ENCODE measurements at places on chromosomes 5 and 9.

DNA sequence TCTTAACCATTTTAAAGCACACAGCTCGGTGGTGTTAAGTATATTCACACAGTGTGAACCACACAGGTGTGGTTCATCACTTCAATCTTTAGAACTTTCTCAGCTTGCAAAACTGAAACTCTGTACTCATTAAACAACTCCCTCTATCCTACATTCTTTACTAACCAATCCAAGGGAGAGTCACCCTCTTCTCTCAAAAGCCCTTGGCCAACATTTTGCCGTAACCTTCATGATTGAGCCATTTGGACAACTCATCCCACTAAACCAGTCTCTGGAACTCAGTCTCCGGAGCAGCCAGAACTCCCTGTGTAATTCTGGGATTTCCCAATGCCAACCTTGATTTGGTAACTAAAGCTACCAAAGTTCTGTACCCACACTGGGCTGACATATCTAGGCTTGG, 84.7 kb downstream of the TTC39B start:
- no peak for DNase-seq

GRCh38 chr9:132023419-132024180, 56.1 kb downstream of the MED27 start:
- no peak for DNase-seq

DNA sequence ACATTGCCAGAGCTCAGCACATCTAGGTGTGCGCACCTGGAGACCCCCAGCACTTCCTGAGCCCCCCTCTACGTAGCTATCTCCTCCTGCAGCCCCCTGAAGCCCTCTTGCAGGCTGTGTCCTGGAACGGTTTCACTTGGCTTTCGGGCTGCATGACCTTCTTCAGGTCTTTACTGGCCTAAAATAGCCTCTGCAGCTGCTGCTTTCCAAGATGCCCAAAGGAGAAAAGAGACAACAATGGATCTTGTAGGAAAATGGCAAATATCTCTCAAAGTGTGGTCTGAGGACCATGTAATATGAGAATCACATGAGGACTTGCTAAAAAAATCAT, 6.6 kb upstream of the ERMP1 start:
- DNase-seq: no peak

GRCh38 chr5:115375893-115376292, 79.4 kb upstream of the CCDC112 start:
- DNase-seq: no peak

DNA sequence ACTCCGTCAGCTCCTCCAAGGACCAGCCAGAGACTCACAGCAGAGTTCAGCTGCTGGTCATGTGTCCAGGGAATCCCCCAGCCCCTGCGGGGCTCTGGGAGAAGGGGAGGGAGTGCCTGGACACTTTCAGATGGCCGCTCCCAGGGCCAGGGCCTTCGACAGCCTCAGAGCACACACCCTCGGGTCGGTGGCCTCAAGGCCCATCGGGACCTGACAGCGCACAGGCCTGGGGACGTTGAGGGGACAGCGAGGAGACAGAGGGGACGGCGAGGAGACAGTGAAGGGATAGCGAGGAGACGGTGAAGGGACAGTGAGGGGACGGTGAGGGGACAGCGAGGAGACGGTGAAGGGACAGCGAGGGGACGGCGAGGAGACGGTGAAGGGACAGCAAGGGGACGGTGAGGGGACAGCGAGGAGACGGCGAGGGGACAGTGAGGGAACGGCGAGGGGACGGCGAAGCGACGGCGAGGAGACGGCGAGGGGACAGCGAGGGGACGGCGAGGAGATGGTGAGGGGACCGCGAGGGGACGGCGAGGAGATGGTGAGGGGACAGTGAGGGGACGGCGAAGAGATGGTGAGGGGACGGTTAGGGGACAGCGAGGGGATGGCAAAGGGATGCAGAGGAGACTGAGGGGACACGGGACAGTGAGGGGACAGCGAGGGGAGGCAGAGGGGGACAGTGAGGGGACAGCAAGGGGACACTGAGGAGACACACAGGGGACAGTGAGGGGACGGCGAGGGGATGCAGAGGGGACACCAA, 47.3 kb downstream of the SLC12A7 start:
- DNase-seq: no peak

DNA sequence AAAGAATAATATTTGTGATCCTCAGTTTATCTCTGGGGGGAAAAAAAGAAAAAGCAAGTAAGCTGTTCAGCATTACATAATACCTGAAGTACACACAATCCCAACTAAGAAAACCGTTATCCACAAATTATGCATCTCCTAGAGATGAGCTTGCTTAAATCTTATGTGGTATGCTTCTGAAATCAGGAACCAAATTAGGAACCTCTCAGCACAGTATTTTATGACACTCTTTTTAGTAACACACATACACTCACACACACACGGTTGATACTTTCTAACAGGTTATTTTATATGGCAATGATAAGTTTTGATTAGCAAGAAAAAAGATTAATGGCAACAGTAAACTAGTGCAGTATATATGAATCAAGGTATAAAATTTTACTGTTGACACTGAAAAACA, 1.2 kb upstream of the ZNF510 start:
- no peak for DNase-seq

- no peak for DNase-seq
Observed at GRCh38 chr5:174344335-174344734, 298.8 kb downstream of the NSG2 start.

DNA sequence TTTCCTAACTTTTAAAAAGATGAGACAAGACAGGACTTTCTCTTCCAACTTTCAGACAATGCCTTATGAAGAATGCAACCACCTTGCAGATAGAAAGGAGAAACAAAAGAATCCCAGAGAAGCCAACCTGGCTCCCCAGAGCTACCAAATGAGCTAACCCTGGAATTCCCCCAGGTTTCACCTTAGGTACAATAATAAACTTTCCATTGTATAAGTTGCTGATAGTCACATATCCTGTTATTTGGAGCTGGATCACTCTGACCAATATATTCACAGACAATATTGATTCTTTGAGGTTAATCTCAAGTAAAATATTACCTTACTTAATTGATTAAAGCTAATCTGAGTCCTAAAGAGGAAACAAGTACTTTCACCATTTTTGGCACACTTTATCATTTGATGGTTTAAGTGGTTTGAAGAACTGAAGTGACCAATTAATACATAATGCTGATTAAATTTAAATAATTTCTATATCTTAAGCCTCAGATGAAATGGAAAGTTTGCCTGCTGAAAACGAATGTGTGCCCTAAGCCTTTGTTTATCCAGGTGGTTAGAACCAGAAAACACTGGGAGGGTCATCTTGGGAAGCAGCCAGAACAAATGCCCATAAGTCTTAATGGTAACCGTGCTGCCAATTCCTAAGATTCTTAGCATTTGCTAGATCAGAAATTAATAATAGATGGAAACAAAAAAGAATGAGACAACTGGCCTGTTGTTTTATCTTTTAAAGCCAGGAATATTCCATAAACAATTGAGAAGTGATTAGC, 159.6 kb upstream of the SLC12A2 start:
- no peak for DNase-seq

GRCh38 chr9:32487981-32488380, 38.0 kb downstream of the RIGI start:
- DNase-seq: no peak

GRCh38 chr9:20622330-20623020, at the start of gene MLLT3:
TSS of gene MLLT3 (minus strand) at chr9:20622499.
- peak; percentile 94 for DNase-seq

DNA sequence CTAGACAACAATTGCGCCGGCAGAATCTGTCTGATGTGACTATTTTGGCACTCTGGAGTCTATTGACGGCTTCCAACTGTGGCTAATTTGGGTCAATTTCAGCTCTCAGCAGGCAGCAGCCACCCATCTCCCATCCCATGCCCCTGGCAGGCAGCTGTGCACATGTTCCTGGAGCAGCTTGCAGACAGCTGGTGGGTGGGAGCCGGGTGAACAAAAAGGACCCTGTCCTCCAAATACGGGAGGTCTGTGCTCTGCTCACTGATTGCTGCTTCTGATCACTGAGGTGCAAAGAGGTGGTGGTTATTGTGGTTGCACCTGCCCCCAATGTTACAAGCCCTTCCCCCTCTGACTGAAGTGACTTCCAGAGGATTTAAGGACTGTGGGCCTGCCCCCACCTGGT, 45.0 kb upstream of the N4BP3 start:
- no peak for DNase-seq

DNA sequence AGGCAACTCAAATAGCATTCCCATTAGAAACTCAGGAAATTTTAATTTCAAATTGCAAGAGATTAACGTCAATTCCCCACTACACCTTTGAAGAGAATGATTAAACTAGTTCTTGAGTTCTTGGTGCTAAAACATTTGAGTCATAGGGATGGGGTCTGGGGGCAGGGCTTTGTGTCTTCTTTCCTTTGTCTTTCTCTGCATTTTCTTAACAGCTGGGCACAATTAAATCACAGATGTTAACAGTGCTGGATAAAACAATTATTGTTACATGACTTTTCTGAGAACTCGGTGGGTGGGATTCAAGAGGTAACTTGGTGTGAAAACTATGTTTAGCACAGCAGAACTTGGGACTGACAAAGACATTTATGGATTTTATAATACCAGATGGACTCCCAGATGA, 351.9 kb upstream of the TNC start:
- no peak for DNase-seq

DNA sequence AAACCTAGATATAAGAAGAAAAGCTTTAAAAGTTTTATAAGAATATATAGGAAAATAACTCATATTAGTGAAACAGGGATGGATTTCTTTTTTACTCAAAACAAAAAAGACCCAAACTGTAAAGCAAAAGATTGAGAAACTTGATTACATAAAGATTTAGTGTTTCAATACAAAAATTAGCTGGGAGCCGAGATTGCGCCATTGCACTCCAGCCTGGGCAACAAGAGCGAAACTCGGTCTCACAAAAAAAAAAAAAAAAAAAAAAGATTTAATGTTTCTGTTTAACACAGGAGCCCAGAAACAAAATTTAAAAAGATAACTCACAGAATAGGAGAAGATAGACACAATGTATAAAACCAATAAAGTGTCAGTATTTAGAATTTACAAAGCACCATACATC, 45.2 kb downstream of the CDC14B start:
- DNase-seq: no peak

- no peak for DNase-seq
Observed at GRCh38 chr9:125961072-125961471, 213.9 kb downstream of the PBX3 start.

- DNase-seq: no peak
Observed at GRCh38 chr5:22391956-22392355, 461.2 kb downstream of the CDH12 start.

DNA sequence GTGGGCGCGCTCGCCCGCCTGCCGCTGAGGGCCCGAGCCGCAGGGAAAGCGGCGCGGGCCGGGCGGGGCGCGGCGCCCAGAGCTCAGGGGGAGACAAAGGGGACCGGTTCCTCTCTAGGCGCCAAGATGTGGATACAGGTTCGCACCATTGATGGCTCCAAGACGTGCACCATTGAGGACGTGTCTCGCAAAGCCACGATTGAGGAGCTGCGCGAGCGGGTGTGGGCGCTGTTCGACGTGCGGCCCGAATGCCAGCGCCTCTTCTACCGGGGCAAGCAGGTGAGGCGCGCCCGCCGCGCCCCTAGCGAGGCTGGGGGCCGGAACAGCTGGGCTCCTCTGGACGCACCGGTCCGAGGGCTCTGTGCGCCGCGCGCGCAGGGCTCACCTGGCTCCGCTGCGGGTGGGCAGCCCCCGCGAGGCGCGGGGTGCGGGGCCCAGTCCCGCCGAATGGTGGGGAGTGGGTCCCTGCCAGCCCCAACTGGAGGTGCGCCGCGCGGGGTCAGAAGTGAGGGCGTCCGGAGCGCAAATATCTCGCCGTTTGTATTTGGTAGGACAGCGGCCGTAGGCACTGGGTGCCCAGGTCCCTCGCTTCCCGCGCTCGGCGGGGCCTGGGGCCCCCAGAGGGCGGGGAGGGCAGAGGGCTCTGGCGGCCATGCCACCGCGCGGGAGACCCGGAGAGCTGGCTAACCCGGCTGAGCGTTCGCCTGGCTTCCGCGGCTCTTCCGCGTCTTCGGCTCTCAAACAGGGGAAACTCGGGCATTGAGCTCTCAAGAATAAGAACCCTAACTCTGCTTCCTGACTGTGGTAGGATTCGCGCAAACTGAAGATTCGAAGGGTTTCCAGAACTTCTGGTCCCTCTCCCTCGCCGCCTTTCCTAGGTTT, 607 bp downstream of the UHRF2 start:
- peak; percentile 30 for DNase-seq

DNA sequence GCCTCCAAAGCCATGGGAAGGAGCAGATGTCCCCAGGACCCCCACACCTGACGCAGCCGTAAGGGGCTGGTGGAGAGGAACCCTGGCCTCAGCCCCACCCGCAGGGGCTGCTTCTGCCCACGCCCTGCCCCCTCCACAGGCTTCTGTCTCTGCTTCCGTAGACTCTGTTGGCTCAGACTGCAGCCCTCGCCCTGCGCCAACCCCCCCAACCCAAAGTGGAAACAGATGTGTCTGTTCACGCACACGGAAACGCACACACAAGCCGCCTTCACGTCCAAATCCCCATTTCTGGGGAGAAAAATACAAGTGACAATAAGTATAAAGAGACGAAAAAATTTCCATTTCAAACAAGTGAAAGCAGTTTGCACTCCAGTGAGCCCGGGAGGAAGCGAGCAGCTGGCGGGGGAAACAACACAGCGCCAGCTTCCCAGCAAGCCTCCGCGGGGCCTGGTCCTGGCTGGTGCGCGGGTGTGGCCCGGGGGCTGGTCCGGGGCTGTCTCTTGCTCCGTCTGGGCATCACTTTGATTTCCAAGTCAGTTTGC, 32.6 kb upstream of the RXRA start:
- no peak for DNase-seq

GRCh38 chr5:62284946-62285891, 20.8 kb upstream of the KIF2A start:
- peak; percentile 48 for DNase-seq

GRCh38 chr5:97408331-97408730, 225.3 kb upstream of the RIOK2 start:
- DNase-seq: no peak

- no peak for DNase-seq
Observed at GRCh38 chr9:132141344-132141947, 20.4 kb upstream of the NTNG2 start.

GRCh38 chr9:84187090-84187489, 153.5 kb downstream of the SLC28A3 start:
- no peak for DNase-seq

GRCh38 chr9:114003758-114004157, 74.3 kb downstream of the AMBP start:
- DNase-seq: peak; percentile 42

- no peak for DNase-seq
Observed at GRCh38 chr9:34072868-34073590, 24.3 kb upstream of the UBAP2 start.

GRCh38 chr9:82819260-82819659, 243.7 kb downstream of the RASEF start:
- no peak for DNase-seq

DNA sequence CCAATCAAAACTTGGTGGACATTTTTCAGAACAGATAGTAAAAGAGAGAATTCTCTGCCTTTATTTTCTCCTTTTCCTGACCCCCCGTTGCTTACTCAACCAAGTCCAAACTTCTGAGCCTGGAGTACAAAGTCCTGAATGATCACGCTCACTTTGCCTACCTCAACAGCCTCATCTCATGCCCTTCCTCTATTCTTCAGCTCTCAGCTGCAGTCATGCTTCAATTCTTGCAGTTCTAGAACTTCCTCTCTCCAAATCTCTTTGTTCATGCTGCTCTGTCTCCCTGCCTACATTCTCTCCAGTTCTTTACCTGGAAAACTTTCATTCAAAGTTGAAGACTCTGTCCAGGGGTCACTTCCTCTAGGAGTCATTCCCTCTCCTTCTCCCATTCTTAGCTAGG, 398.5 kb upstream of the SLC24A2 start:
- DNase-seq: no peak

Measured in hematopoietic multipotent progenitor cell treated with erythropoietin and hydrocortisone succinate and interleukin-3 and kit ligand, for 8 days (in vitro differentiated cells).